ENCODE measurements at places on chromosomes 1 and 21. TPM values are rescaled to one million over a fixed set of nuclear protein-coding genes. Genes with fewer than 3 reads are reported as not detected.

Gene RNU1-3
- 1,616 TPM for total RNA-seq

Gene FCRL1
- total RNA-seq: not detected

DNA sequence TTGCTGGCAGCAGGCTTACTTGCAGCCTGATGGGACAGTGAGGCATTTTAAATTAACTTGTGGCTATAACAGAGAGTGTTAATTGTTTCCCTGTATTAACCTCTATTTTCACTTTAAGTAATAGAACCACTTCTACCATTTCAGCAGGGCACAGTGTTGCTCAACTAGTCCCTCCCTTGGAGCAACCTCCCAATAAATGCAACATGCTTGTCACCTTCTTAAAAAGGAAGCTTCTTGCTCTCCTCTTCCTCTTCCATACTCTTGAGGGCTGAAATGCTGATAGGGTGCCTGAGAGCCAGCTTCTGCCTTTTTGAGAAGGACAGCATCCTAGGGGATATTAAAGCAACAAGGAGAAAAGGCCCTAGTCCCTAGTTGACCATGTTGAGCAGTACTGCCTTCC, 52.1 kb downstream of the C4BPA start:
- no peak for DNase-seq

GRCh38 chr21:42198929-42199867, 19.7 kb upstream of the ABCG1 start:
- DNase-seq: no peak

- DNase-seq: no peak
Observed at GRCh38 chr1:69750638-69751037, 182.9 kb downstream of the LRRC7 start.
